ENCODE measurements at places on chromosomes 7 and 10.

DNA sequence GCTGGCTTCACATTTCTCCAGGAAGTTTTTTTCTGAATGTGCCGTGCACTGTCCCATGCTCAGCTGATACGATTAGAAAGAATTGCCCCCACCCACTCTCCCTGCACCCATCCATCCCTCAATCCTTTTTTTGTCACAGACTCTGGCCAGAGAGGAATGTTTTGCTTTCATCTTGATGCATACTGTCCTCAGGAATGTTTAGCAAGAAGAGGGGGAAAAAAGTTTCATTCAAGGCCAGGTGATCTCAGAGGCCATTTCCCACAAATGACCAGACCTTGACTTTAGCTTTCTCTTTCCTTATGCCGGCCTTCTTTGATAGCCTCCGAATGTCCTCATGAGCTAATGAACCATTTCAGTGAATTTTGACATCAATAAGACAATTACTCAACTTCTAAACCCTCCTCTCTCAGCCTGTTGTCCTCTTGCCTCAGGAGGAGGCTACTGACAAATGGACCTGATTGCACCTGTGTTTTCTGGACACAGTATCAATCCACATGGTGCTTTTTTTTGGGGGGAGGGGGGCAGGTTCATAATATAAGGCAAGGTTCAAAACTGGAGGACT is 105.0 kb upstream of the KLF6 start:
- no peak for DNase-seq

- no peak for DNase-seq
Measured at GRCh38 chr7:157271991-157272324, 64.8 kb upstream of the DNAJB6 start.

GRCh38 chr7:121744877-121745276 is 128.1 kb upstream of the PTPRZ1 start:
- DNase-seq, result no peak

GRCh38 chr10:21260506-21261149 is 264.9 kb downstream of the SKIDA1 start:
- no peak for DNase-seq

DNA sequence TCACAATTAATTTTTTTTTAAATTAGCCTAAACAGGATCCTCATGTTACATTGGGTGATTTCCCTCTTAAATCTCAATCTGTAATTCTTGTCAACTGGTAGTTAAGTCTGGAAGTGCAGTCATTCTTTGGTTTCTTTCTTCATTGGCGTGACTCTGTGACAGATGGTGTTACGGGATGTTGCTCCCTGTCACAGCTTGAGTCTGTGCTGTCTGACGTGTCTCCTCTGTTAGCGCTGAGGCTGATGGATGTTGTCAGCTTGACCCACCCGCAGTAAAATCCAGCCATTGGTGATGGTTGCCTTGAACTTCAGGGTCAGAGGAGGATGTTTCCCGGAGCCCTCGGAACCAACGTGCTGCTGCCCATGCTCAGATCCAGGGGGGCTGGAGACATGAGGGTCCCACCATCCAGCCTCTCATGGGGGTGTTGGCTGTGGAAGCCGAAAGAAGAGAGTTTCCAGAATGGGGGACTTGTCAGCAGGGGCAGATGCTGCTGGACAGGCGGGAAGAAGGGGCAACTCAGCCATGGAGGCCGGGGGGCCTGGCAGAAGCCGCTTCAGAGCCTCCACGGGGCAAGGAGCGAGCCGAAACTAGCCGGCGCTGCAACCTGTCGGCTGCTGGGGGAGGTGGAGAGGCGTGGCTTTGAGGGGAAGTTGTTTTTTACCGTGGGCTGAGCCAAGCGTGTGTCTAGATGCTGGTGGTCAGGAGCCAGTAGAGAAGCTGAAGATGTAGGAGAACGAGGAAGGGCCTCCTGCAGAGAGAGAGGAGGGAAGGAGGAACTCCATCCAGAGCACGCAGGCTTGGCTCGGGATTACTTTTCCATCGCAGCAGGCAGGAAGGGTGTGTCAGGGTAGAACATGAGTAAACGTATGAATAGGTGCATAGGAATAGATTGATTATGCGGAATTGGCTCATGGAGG is 3.5 kb downstream of the SUN1 start:
- no peak for DNase-seq

GRCh38 chr10:127345231-127345965 is 149.0 kb upstream of the INSYN2A start:
- no peak for DNase-seq

DNA sequence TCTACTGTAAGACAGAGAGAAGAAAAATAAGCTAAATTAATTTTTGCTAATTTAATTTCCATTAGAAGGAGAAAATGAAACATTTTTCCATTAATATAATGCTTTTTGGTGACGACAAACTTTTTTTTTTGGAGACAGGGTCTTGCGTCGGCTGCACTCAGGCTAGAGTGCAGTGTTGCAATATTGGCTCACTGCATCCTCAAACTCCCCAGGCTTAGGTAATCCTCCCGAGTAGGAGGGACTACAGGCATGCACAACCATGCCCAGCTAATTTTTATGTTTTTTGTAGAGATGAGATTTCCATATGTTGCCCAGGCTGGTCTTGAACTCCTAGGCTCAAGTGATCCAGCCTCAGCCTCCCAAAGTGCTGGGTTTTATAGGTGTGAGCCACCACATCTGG is 229.8 kb upstream of the LRRN3 start:
- no peak for DNase-seq

- no peak for DNase-seq
Measured at GRCh38 chr10:23016636-23017035, 78.7 kb upstream of the MSRB2 start.

GRCh38 chr10:72782649-72783330 is 90.8 kb downstream of the MCU start:
- DNase-seq, result no peak

Data from glutamatergic neuron (in vitro differentiated cells).